ENCODE measurements at places on chromosomes 1 and 21.

DNA sequence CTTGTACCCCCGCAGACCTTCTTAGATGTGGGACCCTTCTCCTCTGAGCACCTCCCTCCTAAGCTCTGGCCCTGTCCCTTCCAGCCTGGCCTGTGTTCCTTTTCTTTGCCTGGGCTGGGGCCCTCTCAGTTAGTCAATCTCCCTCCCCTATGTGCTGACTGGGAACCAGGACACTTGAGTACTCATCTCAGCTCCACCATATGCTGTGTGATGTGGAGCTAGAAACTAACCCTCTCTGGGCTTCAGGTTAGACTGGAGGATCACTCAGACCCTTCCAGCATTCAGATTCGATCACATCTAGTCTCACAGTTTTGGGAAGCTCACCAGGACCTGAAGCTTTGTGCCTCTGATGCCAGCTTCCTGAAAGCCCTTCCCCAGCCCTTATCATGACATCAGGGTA lies 40.6 kb downstream of the TRIM62 start:
- DNase-seq: no peak

- DNase-seq: no peak
Measured at GRCh38 chr1:22154626-22155025, 11.7 kb upstream of the WNT4 start.

DNA sequence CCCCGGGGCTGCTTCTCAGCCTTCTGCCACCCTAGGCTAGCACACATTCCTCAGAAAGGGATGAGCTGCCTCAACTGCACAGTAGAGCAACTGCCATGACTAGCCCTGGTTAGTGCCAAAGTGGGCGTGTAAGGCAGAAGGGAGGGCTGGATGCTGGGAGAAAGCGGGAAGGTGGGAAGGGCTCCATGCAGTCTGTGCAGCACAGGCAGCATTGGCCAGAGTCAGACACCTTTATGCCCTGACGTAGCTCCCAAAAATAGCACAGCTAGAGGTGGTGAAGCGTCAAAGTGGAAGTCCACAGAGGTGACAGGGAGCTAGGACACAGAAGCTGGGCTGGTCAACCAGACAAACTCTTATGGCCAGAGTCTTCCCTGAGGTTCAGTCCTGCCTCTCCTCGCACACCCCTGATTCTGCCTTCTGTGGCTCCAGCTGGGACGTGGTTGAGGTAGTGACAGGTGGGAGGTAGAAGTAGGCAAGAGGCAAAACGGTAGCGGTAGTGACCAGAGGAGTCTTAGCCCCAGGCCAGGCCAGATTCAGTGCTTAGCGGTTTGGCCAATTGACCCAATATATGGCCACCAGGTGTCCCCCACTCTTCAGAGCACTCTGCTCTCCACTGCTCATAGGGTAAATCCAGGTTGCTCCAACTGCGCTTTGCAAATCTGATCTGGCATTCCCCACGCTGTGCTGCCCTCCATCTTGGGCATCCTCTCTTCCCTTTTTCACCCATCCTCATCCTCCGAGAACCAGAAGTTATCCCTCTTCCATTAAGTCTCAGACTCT lies 45.6 kb downstream of the DDX20 start:
- no peak for DNase-seq

- DNase-seq: peak; percentile 51
Measured at GRCh38 chr1:159067699-159068621, 8.6 kb downstream of the AIM2 start.

DNA sequence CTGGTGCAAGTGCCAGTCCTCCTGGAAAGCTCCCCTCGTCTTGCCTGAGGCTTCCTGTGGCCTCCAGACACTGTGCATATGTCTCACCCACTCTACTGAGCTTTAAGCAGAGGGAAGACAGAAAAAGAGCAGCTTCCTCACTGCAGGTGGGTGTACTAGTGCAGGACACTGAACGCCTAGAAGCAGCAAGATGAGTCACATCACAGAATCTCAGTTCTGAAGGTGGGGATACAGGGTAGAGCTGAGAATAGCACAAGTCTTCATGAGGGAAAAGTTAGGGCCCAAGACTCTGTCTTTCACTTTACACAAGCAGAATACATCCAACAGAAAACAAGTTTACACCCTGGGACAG lies 37.4 kb downstream of the PCAT6 start:
- peak; percentile 73 for DNase-seq

Data from GM13977 (cell line).